ENCODE measurements at places on chromosomes 5 and 9. TPM values are rescaled to one million over a fixed set of nuclear protein-coding genes. Genes with fewer than 3 reads are reported as not detected.

DNA sequence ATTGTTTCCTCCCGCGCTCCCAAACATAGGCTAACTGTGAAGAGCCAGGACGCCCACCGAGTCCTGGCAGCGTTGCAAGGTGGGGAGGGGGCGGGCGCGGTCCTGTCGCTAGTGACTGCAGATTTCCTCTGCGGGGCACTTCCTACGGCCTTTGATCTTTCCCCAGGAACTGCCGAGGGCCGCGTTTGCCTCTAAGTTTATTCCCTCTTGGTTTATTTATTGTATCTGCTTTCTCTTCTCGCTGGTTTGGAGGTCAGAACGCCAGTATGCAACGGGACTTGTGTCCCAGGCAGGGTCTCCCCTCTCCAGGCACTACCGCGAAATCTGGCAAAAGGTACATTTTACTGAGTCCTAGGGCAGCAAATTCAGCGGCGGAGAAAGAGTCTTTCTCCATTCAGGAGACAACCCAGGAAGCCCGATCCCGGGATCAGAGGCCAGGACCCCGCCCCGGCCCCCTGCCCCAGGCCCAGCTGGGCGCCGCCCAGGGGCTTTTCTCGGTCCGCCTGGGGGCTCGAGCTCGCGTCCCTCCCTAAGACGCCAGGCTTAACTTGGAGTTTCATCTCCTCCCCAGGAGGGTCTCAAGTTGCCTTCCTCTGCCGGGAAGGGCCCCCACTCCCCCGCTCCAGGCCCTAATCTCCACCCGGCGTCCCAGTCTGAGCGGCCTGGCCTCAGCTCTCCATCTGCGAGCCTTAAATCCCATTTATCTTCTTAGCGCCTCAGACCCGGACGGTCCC, 884 bp upstream of the EGFLAM start:
- DNase-seq: no peak

- no peak for DNase-seq
These were observed 26.2 kb upstream of the APC start for GRCh38 chr5:112711436-112711835.

GRCh38 chr5:35229076-35230037, 930 bp downstream of the PRLR start:
- DNase-seq: peak; percentile 73

- peak; percentile 37 for DNase-seq
These were observed 431.1 kb downstream of the DTWD2 start for GRCh38 chr5:118557251-118557661.

- no peak for DNase-seq
These were observed 170.3 kb upstream of the RAD23B start for GRCh38 chr9:107112707-107113243.

DNA sequence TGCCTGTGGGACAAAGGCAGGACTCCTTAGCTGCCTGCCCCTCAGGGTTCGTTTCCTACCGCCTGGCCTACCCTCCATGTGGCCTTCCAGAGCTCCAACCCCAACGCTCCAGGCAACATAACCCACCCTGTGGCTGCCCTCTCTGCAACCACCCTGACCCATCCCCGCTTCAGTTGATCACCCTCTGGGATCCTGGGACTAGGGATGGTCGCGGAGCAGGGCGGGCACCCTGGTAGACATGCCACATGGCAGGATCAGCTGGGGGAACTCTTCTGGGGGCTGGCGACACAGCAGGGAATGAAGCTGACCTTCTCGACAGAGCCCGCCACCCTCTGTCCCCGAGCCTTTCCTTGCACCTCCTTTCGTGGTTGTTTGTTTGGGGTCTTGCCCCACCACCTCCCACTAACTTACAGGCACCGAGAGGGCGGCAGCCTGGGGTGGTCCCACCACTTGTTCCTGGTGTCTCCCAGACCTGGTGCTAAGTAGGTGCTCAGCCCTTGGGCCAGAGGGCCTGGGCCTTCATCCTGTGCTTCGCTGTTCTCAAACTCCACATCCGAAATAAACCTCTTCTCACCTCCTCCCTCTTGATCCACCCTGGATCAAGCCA, 243.1 kb downstream of the PBX3 start:
- no peak for DNase-seq

DNA sequence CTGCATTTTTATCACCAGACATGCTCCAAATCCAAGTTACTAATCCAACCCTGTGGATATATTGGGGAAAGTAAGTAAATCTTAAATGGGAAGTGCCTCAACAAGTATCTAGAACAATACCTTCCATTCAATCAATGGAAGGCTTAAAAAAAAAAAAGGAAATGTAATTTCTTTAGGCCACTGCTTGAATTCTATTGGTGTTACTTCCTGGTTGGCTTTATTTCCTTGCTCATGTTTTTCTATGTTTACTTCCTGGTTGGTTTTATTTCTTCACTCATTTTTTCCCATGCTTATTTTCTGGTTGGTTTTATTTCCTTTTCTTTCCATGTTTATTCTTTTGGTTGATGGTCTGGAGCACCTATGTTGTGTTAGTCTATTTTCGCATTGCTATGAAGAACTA, 363.9 kb downstream of the KDM4C start:
- no peak for DNase-seq

DNA sequence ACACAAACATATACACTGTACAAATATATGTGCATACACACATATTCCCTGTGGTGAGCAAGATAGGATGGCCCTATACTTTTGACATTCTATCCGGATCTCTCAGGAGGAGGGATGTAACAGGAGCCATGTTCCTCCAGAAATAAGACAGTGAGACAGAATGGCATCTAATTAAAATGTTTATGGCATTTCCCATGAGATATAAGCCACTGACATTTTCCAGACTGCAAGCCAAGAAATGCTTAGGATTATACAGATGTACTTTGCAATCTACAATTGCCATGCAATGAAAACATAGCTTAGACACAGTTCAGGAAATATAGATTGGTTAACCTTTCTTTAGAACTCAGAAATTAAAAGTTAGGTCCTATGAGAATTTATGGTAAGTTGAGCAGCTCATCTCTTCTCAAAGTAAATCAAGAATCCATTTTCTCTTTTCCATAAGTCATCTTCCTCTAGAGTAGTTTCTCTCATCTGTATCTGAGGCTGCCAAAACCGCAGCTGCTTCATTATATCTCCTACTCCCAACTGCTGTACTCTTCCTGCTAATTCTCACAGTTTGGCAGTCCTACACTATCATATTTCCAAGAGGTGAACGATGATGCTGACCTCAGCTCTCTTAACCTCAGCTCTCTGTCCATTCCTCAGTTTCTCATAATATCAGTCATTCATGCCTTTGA, 1719.1 kb downstream of the MAT2B start:
- no peak for DNase-seq

GRCh38 chr5:154394307-154394706, 51.5 kb upstream of the SAP30L start:
- DNase-seq: no peak

- DNase-seq: no peak
These were observed 181.3 kb upstream of the ZNF608 start for GRCh38 chr5:124927735-124928134.

- DNase-seq: no peak
These were observed 18.4 kb downstream of the RNF130 start for GRCh38 chr5:180053061-180053602.

DNA sequence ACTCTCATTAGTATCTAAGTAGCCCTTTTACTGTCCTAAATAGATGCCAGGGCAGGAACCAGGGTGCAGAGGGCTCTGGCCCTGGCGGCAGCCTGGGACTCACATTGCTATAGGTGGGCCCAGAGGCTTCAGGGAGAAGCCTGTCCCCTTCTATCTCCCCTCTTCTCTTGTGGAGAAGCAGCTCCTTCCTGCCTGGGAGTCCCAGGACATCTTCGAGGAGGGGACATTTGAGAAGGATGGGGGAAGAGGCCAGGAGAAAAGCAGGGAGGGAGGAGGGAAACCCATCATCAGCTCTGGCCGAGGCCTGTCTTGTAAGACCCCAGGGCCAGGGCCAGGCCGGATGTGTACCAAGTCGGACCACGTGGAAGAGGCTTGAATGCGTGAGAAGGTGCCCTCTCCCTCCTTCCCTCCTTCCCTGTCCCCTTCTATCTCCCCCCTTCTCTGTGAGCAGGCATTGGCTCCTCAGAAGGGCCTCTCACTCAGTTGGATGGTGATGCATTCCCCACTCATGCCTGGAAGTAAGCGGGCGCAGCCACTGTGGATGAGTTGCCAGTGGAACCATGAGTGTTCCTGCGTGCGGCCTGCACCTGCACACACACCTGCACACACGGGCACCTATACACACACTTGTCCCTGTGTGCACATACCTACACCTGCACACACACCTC, 20.7 kb upstream of the LPCAT1 start:
- DNase-seq: no peak

DNA sequence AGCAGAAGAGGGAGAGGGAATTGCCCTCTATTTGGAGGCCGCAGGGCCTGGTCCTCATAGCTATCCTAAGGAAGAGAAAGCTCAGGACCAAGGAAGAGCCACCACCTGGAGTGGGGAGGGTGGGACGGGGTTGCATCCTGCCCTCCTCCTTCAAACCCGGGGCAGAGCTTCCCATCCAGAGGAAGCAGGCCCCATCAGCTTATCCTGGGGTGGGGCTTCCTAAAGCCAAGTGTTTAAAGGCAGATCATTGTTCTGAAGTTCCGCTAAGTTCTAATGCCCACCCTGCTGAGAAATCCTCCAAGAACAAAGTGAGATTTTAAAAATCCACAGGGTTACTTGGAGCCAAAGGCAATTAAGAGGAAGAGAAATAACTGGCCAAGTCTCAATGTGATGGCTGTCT, 210.3 kb downstream of the C9orf152 start:
- no peak for DNase-seq

- no peak for DNase-seq
These were observed 1034.0 kb downstream of the DTWD2 start for GRCh38 chr5:117954331-117954730.

- no peak for DNase-seq
These were observed at the start of gene ERAP2 for GRCh38 chr5:96876292-96876850. Gene ERAP2 (plus strand): TSS chr5:96876500. CDS start chr5:96879686, 3,186 bp downstream.

DNA sequence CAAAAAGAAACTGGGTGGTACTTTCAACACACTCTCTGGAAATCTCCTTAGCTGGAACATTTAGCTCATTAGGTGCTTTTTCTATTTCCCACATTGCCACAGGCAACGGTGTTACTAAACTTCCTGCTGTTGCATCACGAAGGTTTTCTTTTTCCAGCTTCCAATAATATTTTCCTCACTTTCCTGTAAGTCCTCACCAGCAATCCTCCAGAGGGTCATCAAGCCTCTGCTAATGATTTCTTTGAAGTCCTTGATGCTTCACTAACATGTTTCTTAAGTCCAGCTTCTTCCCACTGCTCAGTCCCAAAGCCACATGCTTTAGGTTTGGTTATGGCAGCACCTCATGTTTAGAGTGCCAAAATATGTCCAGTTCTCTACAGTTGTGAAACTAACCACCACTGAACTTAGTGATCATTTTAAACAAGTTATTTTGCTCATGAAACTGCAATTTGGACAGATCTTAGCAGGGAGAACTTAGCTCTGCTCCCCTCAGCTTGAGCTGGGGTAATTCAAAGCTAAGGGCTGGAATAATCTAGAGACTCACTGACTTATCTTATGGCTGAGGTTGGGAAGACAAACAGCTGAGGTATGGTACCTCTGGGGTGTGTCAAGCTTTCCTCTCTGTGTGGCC, 39.9 kb upstream of the RETREG1 start:
- DNase-seq: no peak

DNA sequence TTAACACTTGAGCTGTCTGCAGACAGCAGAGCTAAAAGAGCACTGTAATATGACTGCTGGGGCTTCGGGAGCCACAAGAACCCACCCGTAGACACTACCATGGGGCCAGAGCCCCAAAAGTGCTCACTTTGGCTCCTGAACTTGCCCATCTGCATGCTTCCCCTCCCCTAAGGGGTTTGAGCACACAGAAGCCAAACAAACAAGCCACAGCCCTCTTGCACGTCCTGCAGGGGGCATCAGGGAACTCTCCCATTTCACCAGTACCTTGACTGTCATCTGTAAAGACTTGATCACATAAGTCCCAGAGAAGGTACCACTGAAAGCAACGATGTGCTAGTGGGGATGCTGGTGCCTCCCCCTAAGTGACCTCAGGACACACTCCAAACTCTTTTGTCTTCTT, 681.8 kb downstream of the SEMA5A start:
- DNase-seq: peak; percentile 55

DNA sequence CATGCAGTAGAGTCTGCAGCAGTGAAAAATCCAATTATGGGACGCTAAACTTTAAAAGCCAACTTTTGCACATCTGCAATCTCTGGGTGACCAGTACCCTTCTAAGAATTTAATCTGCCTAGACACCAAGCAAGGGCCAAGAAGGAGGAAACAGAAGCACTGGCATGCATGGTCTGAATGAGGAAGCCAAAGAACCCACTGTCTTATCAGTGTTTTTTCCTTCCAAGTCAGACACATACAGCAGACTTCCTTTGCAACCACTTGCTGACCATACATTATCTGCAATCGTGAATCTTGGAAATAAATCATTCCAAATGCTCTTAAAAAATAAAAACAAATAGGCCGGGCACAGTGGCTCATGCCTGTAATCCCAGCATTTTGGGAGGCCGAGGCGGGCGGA, 65.9 kb downstream of the DEPDC1B start:
- no peak for DNase-seq

DNA sequence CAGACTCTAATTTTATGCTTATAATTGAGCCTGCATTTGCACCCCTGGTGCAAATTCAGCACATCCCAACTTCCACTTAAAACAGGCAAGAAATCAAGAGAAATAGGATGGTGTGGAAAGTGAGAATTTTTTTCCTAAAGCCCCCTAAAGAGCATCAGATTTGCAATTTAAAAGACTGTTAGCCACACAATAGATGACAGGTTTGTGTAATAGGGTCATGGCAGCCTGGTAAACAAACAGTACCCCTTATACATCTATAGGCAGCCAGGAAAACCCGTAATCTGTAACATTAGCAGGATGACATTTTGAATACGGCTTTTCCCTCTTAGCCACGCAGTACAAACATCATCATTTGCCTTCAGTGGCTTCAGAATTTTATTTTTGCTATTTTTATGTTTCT, 17.2 kb downstream of the EBF1 start:
- no peak for DNase-seq

GRCh38 chr5:130642461-130642860, 522.6 kb downstream of the HINT1 start:
- DNase-seq: no peak

DNA sequence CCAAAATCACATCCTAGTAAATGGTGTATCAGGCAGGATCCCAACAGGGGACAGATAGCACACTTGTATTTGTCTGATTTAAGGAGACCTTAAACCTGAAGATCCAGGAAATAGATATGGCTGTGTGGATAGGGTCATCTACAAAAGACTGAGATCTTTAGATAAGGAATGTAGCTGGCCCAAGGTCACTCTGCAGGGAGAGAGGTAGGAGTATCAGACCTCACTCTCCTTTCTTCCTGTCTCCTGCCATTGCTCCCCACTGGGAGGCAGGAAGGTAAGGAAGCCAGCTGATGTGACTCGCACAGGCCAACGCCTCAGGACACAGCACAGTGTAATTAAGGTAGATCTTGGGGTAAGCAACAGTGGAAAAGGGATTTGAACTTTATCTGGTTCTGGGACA, 85.8 kb downstream of the PLPPR1 start:
- DNase-seq: no peak

SLC26A2 gene
- 43.9 TPM for total RNA-seq

DOK3 gene
- total RNA-seq: 10.1 TPM

All from Caco-2 (cell line).